Thoracic aorta (tissue), 2 donors: ENCODE measurements at places on chromosomes 11 and 22.

DNA sequence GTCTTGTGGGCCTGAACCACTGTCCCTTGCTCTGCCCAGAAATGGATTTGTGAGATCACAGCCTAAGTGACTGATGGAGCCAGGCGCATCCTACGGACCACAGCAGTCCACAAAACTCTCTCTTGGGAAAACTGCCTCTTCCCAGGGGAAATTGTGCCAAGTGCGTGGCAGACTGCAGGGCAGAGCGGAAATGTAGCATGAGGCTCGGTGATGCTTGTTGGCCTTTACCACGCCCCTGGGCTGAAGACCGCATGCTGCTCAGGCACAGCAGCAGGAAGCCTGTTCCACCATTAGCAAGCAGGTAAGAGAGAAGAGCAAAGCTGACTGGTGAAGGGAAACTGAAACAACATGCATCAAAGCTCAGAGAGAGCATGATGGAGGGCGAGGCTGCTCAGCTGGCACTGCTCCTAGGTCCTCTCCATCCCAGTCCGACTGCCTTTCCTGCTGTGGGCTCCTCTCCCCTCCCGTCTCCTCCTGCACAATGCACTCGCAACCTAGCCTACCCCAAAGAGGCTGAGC is 26.5 kb upstream of the SCARF2 start:
- DNase-seq, result no peak

DNA sequence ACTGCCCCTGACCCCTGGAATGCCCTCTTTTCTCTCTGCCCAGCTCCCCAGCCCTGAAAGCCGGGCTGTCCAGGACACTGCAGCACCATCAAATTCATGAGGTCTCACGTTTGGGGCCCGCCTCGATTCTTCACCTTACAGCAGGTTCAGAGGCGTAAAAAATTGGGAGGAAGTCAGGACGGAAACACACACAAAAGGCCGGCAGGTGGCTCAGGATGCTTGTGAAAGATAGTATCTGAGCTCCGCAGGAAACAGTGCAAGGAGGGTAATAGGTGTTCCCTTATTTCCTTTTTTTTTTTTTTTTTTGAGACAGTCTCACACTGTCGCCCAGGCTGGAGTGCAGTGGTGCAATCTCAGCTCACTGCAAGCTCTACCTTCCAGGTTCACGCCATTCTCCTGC is 4.1 kb downstream of the RFPL2 start:
- DNase-seq, result no peak

DNA sequence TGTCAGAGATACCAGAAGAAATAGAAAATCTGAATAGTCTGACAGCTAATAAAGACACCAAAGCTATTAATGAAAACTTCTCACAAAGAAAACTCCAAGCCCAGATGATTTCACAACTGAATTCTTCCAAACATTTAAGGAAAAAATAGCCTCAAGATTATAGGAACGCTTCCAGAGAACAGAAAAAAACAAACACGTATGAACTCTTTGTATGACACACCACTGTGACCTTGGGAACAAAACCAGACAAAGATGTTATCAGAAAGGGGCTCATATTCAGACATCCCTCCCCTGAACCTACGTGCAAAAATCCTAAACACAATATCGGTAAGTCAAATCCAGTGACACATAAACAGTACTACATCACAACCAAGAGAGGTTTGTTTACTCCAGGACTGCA is 23.5 kb downstream of the CERK start:
- no peak for DNase-seq

GRCh38 chr11:19117760-19118097 is 761 bp downstream of the ZDHHC13 start:
- DNase-seq, result no peak

DNA sequence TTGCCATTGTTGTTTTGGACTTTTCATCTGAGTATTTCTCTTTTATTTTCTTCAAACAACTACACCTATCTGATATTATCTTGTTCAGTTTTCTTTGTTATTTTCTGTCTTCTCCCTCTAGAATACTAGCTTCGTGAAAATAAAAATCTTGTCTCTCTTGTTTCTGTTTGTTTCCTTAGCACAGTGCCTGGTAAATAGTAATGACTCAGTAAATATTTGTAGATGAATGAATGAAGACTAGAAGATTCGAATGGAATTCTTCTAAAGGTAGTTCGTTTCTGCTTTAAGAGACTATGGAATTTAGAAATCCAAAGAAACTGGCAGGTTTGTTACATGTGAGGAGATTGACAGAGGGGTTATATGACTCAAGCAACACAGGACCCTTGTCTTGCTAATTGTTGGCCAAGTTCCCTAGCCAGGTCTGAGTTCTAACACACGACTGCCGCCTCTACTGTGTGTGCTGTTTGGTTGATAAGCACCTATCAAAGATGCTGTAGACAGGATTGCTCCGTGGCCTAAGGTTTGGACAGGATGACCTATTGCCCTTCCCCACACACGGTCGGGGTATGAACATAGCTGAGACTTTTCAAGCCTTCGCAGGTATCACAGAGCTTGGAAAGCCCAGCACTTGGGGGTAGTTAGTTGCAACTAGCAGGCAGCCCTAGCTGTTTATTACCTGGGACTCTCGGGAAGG is 831 bp upstream of the TMEM135 start:
- DNase-seq, result no peak

- no peak for DNase-seq
Observed at GRCh38 chr22:44154436-44154942, 26.2 kb upstream of the PARVG start.

DNA sequence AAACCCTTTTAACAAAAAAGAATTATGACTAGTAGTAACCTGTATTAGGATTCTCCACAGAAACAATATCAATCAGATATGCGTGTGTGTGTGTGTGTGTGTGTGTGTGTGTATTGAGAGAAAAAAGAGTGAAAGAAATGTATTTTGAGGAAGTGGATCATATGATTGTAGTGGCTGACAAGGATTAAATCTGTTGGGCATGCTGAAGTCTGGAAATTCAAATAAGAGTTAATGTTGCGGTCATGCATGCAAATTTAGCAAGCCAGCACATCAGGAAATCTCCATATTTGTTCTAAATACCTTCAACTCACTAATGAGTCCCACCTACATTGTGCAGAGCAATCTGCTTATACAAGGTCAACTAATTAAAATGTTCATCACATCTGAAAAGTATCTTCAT is 46.8 kb upstream of the IGLL5 start:
- no peak for DNase-seq

DNA sequence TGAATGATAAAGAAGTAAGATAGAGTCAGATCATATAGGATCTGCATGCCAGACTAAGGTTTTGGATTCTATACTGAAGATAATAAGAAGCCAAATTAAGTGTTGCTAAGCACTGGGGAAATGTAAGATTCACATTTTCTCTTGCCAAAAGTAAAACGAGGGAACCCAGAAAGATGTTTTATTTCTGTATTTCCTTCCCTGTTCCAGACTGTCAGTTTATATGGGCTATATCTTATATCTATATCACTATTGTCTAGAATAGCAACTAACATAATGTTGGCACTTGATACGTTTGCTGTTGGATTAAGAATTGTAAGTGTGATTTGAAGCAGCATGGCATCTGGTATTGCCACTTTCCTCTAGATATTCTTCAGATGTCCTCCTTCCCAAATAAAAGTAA is 8.3 kb downstream of the OR52E6 start:
- DNase-seq, result no peak

GRCh38 chr11:69300120-69301060 is 6.4 kb downstream of the MYEOV start:
- DNase-seq, result no peak

DNA sequence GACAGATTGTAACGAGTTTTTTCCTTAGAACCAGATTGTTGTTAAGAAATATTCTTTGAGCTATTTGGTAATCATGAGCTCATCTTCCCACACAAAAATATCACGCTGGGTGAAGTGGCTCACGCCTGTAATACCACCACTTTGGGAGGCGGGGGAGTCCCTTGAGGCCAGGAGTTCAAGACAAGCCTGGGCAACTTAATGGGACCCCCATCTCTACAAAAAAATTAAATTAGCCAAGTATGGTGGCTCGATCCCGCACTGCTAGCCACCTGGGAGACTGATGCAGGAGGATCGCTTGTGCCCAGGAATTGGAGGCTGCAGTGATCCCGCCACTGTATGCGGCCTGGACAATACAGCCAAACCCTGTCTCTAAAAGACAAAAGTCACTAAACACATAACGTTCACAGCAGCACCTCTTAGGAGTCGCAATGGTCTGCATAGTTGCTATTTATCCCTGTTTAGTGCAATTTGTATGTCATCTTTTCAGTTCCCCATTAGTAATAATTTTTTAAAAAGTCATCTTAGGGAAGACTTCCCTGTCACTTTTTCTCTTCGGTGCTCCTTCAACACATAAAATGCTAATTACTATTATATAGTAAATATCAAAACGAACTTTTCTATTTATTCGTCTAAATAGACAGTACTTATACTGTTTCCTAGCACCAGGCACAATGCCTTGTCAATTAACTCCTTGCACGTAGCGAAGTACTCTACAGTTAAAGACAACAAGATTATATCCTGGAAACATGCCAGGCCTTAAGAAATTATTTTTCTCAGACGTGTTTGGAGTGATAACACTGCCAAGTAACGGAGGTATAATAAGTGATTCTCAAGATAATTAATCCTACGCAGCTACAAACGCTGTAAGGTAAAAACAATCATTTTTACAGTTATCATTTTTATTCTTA is 1.1 kb downstream of the ST13 start:
- no peak for DNase-seq

DNA sequence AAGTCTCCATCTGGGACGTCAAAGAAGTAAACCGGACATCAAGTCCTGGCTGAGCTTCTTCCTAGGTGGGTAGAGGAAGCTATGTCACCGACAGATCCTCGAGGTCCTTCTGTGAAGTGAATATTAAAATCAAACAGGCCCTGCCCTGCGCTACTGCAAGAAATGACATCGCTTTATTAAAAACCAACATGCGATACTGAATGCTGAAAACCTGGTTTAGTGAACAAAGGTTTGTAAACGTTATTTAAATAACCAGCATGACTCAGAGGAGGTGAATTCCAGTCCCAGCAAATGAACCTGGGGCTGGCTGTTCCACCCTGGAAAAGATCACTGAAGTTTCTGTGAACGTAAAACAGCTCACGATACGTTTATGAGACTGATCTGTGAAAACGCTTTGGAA is 645 bp downstream of the RTCB start:
- no peak for DNase-seq

DNA sequence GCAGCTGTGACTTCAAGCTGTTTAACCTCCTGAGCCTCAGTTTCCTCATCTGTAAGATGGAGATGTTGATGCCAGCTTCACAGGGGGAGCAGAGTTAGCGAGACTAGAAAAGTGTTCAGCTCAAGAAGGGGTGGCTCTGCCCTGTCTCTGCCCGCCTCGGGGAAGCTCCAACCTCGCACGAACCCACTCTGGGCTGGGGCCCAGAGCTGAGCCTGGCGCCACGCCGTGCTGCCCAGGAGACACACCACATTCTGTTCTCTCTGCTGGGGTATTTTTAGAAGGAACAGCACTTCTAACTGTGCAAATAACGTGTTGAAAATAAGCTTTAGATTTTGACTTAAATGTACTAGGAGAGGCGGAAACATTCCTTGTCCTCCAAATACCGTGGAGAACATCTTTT is 74.1 kb downstream of the PHF21B start:
- DNase-seq, result no peak

- DNase-seq, result no peak
Observed at GRCh38 chr11:108914211-108914610, 249.3 kb downstream of the DDX10 start.

- no peak for DNase-seq
Observed at GRCh38 chr22:22865311-22866072, 22.1 kb upstream of the IGLL5 start.

DNA sequence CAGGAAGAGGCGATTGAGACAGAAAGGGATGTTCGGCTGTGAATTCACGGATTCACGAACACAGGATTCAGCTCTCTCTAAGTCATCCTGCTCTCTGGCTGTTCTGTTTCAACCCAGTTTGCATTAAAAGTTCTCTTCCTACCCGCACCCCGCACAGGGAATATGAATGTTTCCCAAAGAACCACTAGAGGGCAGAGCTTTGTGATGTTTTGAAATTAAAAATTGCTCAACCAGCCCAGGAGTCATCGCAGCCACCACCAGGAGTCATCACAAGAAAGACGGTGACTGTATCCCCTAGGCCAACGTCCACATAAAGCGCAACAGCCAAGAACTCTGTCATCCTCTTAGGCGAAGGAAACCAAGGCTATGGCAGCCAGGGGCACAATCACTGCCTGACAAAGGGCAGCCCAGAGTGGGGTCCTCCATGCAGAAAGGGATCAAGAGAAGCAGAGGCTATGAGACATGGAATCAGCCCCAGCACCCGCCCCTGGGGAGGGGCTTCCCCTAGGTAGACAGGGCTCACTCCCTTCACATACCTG is 122.4 kb downstream of the WT1 start:
- no peak for DNase-seq

DNA sequence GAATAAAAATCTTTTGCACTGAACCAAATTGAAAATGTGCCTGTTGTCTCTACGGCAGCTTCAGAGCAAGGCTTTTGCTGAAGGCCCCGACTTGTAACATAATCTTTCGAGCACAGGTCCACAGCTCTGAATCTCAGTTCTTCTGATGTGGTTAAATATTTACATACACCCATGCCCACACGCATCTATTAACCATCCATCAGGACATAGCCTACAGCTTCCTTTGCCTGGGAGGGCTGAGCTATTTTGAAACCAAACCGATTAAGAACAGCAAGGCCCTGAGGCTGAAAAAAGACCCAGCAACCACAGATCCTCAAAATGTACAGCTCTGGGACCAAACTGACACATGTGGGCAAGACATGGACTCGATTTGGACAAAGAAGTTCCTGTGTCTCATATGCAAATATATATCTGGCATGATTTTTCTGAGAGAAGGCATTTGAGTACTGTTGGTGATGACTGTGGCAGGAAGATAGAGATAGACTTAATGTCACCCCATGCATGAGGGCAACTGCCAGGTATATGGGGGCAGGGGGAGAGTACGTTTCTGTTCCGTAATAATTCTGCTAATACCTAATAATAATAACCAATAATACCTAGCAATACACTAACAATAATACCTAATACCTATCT is 322.7 kb upstream of the PLET1 start:
- DNase-seq, result no peak

GRCh38 chr22:40628354-40629042 is 8.0 kb downstream of the MRTFA start:
- no peak for DNase-seq

DNA sequence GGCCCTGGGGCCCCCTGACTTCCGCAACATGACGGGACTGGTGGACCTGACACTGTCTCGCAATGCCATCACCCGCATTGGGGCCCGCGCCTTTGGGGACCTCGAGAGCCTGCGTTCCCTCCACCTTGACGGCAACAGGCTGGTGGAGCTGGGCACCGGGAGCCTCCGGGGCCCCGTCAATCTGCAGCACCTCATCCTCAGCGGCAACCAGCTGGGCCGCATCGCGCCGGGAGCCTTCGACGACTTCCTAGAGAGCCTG is 992 bp downstream of the LRFN4 start:
- no peak for DNase-seq
